ENCODE measurements at places on chromosomes 13 and 19.

- peak; percentile 92 for DNase-seq
Observed at GRCh38 chr19:55452749-55453346, 8.6 kb downstream of the ISOC2 start.

DNA sequence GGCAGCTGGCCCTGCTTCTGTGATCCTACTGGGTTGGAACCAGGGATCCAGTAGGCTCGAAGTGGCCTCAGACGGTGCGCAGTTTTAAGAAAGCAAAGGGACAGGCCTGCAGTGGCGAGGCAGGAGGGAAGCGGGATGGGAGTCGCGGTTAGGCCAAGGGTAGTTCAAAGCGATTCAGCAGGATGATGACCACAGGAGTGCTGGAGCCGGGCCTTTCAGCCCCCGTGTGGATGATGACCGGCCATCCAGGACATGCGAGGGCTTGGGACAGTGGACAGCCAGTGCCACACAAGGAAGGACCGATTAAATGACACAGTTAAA lies 854 bp downstream of the RNASEH2B start:
- peak; percentile 24 for DNase-seq

DNA sequence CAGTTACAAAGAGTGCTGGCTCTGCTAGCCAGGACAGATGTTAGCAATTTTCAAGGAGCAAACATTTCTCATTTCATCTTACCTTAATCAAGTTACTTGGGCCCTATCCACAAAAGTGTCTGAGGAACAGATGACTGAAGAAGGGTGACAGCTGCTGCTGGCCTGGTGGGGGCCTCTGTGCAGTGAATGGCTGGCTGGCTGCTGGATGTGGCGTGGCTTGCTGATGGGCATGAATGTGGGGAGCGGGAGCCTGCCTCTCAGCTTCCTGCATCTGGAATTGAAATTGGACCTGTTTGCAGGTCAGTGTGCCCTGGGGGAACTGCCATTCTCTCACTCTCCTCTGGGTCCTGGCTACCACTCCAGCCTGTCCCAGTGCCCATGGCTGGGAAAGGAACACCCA lies 94.7 kb downstream of the RGCC start:
- no peak for DNase-seq

DNA sequence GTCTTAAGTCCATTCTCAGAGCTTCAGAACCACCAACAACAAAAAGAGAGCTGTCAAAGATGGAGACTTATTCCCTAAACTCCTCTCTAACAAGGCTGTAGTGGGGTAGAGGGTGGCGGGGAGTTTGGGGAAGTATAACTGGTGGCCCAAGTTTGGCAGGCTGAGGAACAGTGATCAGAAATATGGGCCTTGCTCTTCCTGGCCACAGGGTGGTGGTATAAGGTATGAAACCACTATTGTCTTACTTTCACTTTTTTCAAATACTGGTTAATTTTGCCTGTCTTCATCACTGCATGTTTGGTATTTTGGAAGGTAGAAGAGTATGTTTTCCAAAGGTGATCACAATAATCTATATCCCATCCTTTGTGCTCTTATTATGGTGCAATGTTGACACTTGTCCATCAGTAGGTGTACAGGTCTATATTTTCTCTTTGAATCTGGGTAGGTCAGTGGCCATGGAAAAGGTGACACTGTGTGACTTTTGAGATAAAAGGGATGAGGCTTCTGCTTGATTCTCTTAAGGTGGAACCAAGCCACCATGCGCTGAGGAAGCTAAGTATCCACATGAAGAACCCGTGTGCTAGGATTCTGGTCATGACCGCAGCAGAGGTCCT lies 23.2 kb upstream of the GPC5 start:
- DNase-seq, result no peak

DNA sequence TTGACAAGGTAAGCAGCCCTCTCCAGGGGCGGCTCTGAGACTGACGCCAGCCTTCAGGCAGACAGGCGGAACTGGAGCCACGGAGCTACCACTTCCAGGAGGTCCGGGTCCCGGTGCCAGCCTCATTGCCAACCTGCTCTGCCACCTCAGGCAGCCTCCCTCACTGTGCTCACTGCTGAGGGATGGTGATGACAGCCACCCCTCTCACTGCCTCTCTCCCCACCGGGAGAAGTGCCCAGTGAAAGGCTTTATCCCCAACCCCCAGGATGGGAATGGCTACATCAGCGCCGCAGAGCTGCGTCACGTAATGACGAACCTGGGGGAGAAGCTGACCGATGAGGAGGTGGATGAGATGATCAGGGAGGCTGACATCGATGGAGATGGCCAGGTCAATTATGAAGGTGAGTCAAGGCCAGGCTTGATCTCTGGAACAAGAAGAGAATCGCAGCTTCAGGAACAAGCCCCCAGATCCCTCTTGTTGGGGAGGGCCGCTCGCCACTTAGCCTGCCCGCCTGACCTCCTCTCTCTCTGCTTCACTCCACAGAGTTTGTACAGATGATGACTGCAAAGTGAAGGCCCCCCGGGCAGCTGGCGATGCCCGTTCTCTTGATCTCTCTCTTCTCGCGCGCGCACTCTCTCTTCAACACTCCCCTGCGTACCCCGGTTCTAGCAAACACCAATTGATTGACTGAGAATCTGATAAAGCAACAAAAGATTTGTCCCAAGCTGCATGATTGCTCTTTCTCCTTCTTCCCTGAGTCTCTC lies 7.6 kb downstream of the CALM3 start:
- DNase-seq, result no peak

GRCh38 chr13:98181111-98181815 lies 4.2 kb upstream of the RNF113B start:
- no peak for DNase-seq

- DNase-seq, result no peak
Observed at GRCh38 chr19:45971260-45971902, 2.3 kb downstream of the NOVA2 start.

DNA sequence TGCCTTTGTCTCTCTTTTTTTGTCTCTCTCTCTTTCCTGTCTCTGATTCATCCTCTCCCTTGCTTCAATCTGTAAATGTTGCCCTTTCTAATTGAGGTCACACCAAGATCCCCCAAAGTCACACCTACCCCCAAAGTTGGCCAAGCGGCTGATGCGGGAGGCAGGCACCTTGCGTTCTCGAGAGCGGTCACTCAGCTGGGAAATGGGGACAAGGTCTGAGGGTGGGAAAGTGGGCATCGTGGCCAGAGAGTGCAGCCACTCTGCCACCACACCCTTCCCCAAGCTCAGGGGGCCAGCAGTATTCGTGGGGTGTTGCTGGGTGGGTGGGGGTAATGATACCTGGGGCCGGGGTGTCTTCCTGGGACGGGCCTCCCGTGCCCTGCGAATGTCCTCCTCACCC lies 2.7 kb downstream of the COQ8B start:
- DNase-seq, result no peak

- DNase-seq, result no peak
Observed at GRCh38 chr19:30097746-30098280, 155.8 kb downstream of the URI1 start.

GRCh38 chr13:80501556-80501955 lies 160.6 kb upstream of the SPRY2 start:
- DNase-seq, result no peak

DNA sequence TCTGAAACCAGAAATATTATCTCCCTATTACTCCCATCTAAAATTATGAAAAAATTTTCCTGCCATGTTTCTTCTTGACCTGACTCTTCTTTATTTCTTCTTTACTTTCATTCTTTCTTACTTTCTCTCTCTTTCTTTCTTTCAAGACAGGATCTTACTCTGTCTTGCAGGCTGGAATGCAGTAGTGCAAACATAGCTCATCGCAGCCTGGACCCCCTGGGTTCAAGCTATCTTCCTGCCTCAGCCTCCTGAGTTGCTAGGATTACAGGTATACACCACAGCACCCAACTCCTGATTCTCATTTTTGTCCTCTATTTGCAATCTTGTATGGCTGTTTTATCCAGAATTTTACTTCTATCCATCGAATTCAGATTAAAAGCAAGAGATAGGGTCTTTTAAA lies 631.1 kb downstream of the TBC1D4 start:
- no peak for DNase-seq

DNA sequence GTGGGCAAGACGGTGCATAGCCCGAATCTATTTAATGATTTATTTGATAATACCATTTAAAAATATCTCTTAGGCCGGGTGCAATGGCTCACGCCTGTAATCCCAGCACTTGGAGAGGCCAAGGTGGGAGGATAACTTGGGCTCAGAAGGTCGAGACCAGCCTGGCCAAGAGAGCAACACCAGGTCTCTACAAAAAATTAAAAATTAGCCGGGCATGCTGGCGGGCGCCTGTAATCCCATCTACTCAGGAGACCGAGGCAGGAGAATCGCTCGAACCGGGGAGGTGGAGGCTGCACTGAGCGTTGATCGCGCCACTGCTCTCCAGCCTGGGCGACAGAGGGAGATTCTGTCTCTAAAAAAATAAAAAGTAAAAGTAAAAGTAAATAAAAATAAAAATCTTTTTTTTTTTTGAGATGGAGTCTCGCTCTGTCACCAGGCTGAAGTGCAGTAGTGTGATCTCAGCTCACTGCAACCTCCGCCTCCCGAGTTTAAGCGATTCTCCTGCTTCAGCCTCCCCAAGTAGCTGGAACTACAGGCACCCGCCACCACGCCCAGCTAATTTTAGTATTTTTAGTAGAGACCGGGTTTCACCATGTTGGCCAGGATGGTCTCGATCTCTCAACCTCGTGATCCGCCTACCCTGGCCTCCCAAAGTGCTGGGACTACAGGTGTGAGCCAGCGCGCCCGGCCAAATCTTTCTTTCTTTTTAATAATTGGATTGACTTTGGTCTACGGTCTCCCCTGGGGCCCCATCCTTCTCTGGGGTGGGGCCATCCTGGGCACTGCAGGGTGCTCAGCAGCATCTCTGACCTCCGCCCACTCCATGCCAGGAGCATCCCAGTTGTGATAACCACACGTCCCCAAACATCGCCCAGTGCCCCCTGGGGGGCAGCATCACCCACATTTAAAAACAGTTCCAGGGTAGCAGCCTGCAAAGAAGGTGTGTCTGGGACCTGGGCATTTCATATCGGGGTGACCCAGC lies 90.7 kb downstream of the GNG7 start:
- DNase-seq, result no peak

DNA sequence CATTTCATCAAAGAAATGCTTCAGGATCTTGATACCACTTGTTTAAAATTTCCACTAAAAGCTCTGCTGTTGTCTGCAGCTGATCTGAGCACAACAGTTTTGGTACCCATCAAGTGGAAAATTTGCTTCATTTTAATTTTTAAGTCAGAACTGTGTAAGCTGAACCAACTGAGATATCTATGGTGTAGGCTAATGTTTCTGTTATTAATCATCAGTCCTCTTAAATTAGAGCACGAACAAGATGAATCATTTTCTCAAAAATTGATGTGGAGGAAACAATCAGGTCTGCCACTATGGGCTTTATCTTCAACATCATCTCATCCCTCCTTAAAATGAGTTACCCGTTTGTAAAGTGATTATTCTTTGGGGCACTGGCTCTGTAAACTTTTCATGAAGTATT lies 221.5 kb upstream of the NBEA start:
- DNase-seq, result no peak

DNA sequence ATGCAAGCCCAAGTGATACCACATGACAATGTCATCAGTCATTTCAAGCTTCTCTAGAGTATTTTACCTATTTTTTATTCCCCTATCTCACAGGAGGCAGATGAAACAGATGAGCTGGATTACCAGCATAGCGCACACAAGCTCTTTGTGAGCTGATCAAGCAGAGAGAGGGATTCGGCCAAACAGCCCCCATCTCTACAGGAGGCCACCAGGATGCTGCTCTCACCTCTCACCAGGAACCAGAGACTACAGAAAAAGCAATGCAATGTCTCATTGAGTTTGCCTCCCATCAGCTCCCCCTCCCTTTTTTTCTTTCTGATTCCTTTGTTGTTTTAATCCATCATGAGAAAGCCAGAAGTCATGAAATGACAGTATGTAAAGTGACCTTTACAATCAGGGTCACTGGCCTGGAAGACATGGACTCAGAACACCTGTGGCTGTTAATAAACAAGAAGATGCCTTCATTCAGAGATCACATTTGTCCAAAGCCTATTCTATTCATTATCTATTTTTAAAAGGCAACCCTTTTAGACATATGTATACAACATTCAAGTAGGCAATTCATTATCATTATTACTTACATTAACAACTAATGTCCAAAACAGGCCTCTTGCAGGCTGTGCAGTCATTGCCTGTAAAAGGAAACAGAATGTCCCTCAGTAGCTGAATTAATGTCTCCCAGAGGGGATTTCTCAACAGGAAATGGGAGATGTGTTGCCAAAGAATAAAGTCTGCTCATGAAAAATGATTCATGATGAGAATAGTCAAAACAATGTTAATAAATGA lies 656.6 kb downstream of the TBC1D4 start:
- no peak for DNase-seq

DNA sequence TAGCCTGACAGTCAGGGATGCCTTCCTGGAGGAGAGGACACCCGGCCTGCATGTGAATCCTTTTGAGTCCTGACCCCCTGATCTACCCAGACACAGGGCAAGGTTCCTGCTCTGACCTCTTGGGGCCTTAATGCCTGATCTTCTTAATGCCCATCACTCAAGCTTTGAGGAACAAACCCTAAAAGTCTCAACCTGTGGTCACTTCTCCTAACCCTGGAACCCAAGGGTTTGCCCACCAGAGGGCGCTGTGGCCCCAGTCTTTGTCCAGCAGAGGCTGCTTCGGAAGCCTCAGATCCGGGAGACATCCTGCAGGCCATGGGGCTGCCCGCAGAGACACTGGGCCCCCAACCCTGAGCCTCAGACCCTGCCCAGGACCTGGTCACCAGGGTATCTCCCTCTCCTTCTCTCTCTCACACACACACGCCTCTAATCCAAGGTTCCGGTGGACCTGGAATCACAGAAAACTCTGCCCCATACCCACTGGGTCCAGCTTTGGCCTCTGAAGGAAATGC lies 9.8 kb upstream of the DPF1 start:
- DNase-seq, result peak; percentile 55

GRCh38 chr13:113969973-113970611 lies 3.8 kb downstream of the C13orf46 start:
- no peak for DNase-seq

DNA sequence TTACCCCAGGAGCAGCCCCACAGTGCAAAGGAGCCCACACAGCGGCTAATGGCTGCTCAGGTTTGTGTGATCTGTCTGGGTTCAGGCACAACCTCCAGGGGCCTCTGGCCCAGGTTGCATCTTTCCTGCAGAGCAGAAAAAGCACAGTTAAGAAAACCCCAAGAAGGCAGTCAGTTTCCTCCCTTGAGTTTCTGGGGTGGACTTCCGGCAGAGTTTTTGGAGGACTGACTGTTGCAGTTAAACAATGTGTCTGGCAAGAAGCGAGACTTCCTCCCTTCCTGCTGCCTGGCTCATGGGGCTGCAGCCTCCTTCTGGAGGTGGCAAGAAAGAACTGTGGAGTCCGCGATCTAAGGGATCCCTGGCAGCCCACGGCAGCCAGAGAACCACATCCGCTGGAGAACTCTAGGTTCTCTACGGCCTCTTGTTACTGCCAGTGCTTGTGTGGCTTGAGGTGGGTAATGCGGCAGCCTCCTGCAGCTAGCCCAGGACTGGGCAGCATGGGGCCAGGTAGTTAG lies 114.4 kb downstream of the ZDHHC20 start:
- no peak for DNase-seq
